Effector memory CD4-positive, alpha-beta T cell (primary cell): ENCODE measurements at places on chromosomes 2 and 18.

GRCh38 chr2:105398336-105399206, at the start of gene FHL2:
Gene FHL2 (minus strand): TSS chr2:105399051. CDS start chr2:105386516, 12,535 bp downstream.
- DNase-seq, result peak; percentile 22

DNA sequence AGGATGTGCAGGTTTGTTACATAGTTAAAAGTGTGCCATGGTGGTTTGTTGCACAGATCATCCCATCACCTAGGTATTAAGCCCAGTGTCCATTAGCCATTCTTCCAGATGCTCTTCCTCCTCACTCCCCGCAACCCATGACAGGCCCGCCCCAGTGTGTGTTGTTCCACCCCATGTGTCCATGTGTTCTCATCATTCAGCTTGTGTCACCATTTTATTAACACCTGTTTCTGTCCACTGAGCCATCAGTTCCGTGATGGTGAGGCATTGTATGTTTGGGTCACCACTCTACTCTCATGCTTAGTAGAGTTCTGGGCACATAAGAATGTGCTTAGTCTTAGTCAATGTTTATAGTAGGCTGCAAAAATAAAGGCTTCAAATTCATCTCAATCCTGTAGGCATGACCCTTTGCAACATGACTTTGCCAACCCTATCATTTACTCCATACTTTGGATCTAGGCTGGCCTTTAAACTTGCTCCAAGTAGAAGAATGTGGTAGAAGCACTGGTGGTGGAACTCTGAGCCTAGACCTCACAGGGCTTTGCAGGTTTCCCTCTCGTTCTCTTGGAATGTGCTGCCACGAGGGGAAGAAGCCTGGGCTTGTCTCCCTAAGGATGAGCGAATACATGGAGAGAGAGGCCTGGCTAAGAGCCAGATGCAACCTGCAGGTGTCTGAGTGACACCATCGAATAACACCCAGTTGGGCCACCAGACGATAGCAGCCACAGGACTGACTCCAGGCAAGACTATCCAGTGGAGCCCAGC, 161.5 kb downstream of the NAPG start:
- DNase-seq, result no peak

DNA sequence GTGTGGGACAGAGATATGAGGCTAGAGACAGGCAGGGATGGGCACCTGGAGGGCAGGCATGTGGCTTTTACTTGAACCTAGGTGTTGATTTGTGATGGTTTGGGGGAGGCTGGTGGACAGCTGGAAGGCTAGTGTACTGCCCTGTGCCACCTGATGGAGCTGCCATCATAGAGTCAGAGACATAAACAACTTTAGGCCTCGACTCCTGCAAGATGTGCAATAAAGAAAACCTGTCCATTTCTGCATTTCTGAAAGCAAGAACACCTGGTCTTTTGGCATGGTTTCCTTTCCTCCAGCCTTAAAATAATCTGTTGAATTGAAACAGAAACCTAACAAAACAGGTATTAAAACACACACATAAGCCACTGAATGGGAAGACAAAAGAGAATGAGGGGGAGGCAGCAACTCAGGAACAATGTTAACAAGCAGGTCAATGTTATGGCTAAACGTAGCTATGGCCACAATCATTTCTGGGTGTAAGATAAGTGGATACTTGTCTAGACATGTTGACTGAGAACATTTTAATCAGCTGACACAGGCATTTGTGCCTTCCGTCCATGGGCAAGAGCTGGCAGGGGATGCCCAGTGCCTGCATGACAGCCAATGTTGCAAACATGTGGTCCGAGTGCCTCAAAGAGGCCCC, 87.8 kb downstream of the KCTD1 start:
- DNase-seq, result no peak

GRCh38 chr18:58060254-58060653, 16.2 kb downstream of the NEDD4L start:
- no peak for DNase-seq

DNA sequence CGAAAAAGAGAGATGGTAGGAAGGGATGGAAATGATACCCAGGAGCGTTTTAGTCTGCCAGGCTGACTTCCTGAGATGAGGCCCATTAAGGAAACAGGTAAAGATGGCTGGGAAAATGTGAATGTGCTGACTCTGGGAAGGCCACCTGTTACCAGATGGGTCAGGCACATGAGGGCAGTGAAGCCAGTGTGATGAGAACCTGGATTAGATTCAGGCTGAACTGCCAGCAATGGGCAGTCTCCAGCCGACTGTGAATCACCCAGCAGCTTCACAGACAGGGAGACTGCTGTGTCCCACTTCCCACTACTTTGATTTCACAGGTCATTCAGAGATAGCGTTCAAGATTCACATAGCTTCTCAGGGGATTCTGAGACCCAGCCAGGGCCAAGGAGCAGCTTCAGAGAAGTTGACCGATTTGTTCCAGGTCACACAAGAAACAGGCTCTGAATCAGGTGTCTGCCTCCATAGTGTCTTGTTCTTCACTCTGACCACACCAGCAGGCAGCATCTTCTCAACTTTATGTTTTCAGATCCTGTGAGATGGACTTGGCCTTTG, 26.4 kb downstream of the CAPN13 start:
- no peak for DNase-seq

DNA sequence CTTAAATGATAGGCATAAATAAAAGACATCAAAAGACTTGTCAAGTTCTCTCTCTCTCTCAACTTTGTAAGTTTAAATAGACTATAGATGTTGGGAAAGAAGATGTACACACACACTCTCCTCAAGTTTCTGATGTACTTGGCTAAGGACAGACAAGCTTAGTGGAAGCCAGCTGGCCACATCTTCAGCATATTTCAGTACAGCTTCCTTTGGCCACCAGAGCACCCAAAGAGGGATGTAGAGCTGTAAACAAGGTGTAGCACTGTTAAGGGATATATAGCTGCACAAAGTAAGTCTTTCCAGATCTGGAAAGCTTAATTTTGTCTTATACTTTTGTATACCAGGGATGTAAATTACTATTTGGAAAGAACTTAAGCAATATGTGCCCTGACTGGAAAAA, 64.3 kb upstream of the MSTN start:
- no peak for DNase-seq

DNA sequence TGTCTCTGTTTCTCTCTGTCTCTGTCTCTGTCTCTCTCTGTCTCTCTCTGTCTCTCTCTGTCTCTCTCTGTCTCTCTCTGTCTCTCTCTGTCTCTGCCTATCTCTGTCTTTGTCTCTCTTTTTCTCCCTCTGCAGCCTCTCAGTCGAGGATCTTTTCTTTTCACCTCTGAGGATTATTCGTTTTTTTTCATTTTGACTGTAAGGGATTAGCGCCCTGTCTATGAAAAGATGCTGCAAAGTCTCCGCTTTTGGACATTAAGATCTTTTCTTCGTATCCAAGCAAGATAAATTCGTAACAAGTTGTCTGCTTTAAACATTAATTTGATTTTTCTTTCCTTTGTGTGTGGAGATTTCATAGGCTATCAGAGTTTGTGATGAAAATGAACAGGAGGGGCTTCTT, 191.2 kb upstream of the TPO start:
- no peak for DNase-seq

DNA sequence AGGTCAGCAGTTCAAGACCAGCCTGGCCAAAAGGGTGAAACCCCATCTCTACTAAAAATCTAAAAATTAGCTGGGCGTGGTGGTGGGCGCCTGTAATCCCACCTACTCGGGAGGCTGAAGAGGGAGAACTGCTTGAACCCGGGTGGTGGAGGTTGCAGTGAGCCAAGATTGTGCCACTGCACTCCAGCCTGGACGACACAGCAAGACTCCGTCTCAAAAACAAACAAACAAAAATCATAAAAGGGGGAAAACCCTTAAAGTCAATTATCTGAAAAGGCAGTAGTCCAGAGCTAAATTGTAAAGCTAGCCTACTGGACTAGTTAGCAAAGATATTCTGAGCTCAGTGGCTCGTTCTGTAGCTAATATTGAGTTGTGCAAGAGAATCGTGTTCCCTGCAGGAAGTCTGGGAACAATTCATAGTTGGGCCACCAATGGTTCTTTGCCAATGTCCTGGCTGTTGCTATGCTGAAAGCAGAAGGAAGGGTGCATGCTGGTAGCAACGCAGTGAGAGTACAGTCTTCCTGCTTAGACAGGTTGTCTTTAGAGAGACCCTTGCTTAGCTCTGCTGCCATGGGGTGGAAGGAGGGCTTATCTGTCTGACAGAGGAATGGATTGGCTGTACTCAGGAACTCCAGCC, 4.3 kb downstream of the TGOLN2 start:
- no peak for DNase-seq

DNA sequence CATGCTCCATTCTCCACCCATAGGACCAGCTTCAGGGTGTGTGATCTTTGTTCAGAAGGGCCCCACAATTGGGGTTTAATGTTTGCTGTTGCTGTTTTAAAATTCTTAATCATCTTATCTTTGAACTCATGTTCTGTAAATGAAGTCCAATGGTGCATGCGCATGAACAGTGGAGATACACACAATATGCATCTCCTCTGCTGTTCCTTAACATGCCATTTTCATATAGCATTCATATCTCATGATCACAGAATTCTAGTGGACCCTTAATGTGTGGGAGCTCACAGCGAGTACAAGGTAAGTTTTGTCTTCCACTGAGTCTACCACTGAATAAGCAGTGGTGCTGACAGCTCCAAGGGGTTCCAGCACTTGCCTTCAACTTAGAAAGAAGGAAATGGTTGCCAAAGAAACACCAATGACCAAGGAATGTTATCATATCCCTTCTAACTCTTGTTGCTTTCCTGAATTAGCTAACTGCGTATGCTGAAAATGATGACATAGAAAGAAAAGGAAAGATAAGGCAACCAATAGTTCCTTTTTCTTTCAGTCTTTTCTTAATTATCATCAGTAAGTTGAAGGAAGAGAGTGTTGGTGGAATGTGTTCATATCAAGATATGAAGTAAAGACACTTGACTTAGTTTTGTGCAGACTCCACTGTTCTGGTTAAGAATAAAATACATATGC, 258.9 kb upstream of the FBXO11 start:
- DNase-seq, result no peak

GRCh38 chr2:206160807-206161179, 1.1 kb downstream of the EEF1B2 start:
- DNase-seq, result no peak

DNA sequence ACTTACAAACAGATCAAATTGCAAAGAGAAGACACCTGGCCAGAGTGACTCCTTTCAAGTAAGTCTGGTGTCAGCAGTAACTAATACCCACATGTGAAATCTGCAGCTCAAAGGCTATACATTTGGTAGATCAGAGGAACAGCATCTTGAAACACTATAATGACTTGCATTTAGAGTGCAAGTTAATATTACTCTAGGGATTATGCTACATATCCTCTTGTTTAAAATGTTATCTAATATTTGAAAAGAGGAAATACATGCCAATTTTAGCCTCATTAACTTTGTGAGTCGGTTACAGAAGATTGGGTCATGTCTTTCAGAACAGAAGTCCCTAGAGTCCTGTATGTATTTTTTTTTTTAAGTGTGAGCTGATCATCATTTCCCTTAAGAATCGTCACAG, 15.2 kb downstream of the LANCL1 start:
- DNase-seq, result no peak

DNA sequence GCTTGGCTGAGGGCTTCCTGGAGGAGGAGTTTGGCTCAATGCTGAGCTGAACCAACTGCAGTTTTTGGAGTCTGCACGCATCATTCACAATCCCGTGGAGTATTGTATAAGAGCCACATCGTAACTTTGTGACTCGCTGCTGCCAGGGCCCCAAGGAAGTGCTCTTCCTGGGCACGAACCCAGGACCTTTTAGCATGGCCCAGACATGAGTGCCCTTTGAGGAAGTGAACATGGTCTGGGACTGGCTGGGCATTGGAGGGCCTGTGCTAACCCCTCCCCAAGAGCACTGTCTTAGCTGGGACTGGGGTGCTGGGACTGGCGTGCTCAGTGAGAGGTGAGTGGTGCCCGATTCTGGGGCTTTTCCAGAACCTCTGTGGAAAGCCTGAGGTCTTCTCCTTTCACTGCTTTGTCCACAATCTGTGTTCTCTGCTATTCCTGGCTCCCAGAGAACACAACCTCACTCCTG, 88.6 kb downstream of the LIPG start:
- DNase-seq, result no peak

GRCh38 chr18:36942264-36942663, 113.3 kb downstream of the KIAA1328 start:
- no peak for DNase-seq

GRCh38 chr18:57439985-57440330, 4.8 kb downstream of the ONECUT2 start:
- no peak for DNase-seq

- DNase-seq, result no peak
These were observed 96.8 kb downstream of the UBE2E3 start for GRCh38 chr2:181077128-181077709.
